ENCODE measurements at places on chromosomes 7 and 10.

DNA sequence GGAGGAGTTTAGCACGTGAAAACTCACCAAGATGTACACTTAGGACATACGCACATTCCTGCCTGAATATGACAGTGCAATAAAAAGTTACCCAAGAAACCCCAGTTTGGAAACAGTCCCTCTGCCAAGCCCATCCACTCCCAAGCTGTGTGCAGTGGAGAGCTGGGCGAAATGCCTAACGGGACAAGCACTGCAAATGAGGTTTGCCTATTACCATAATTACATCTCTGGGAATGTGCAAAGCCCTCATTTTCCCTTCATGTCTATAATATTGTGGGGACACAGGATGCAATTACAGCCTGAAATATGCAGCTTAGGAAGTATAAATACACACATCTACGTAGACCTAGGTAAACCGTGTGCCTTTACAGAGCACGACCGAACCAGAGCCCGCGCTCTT, 117.5 kb downstream of the PLXNA4 start:
- no peak for DNase-seq

GRCh38 chr10:43785252-43785651, 136.6 kb upstream of the ZNF32 start:
- DNase-seq = no peak

- DNase-seq = no peak
Observed at GRCh38 chr10:95798096-95798855, 42.3 kb downstream of the ENTPD1 start.

DNA sequence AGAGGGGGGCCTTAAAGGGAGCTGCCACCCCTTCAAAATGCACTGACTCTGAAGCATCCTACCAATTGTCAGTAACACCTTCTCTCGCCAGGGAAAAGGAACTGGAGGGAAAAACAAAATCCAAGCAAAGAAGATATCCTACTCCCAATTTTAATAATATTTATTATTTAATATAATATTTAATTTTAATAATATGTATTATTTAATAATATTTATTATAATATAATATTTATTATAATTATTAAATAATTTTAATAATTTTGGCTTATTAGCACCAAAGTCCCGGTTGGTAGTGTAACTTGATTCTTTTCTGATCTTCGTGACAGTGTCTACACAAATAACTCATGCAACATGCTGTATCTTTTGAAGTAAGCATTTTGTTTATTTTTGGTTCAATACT, 58.6 kb upstream of the AGBL3 start:
- no peak for DNase-seq

GRCh38 chr7:142108728-142109505, 2.6 kb upstream of the MGAM2 start:
- no peak for DNase-seq

GRCh38 chr10:85513436-85513835, 853.2 kb downstream of the GRID1 start:
- no peak for DNase-seq

DNA sequence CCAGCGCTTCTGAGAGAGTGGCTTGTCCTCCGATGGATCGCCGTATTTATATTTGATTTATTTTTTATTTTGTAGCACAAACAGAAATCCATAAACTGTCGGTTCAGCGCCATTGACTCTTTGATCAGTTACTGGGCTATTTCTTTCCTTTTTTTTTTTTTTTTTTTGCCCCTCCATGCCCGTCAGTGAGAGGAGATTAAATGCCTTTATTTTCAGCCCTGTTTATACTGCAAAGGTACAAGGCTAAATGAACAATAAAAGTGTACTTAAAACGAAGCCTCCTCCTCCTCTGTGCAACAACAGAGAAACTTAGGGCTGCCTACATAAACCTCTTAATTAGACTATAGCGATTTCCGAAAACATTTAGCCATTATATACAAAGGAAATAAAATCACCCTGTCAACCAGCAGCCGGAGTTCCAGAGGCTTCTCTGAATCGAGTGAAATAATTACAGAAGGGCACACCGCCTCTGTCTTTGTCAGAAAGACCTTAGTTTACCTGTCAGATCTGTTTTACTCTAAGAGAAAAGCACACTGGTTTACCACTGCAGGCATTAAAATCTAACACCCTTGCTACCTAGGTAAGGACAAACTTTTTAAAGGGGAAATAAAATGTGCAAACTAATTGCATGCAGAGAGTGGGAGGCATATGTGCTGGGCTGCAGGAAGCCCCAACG, 3.5 kb downstream of the EBF3 start:
- DNase-seq = no peak

DNA sequence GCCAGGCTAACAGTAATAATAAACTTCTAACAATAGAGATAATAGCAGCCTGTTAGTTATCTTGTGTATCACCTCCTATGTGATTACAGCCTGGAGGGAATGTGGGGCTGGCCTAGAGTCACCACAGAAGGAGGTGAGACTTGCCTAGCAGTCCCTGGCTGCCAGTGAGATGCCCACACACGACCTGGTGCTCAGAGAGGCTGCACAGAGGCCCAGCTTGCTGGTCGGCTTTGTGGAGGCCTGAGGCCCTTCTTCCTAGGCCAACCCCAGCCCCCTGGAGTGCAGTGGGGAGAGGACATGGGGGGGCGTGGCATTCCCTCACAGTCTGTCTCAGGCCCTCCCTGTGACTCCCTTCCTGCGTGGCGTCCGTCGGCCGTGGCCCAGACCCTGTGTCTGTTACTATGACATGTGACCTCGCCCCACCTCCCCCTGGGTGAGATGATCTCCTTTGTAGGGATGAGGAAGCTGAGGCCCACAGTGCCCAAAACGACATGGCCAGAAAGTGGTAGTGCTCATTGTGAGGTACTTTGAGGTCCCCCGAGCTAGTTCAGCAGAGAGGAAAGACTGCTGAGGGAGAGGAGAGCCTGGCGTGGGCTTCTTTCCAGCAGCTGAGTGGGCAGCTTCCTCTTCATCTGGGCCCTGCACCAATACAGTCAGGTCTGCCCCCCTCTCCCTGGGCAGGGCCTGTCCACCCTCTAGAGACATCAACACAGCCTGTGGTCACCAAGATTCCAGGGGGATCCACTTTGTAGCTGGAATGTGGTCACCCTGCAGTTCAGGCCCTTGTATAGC, 29.7 kb downstream of the UNC5B start:
- no peak for DNase-seq

DNA sequence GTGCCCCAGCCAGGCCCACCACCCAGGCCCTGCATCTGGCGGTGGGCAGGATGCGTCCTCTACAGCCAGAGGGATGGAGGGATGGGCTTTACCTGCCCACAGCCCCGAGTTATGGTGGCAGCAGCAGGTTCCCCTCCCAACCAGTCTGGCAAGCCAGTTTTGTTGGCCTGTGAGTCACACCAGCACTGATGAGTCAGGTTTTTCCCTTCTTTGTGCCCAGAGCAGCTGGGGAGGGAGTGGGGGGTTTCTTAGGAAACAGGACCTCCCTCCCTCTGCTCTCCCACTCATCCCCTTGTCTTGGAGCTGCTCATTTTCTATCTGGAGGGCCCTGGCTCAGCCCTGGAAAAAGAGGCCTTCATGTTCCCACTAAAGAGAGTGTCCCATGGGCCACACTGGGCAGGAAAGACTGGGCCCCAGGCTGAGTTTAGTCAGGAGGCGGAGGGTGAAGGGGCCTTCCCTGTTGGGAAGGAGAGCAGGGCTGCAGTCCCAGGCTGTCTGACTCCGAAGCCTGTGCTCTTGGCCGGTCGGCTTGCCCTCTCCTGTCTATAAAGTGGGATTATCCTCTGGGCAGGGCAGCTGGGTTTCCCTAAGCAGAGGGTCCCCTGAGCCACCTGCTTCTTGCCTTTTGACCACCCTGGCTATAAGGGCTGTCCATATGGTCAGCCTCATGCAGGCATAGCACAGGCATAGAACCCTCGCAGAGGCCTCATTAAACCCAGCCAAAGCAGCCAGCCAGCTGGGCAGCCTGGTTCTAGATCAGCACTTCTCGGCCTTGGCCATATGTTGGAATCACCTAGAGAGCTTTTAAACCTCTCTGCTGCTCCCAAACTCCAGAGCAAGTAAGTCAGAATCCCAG, 30.2 kb upstream of the ANKRD2 start:
- DNase-seq = peak; percentile 82

- no peak for DNase-seq
Observed at GRCh38 chr7:79455173-79455790, 1.8 kb upstream of the MAGI2 start.

GRCh38 chr10:95782318-95782717, 26.4 kb downstream of the ENTPD1 start:
- DNase-seq = no peak

GRCh38 chr7:91201442-91202113, 62.7 kb upstream of the FZD1 start:
- no peak for DNase-seq

DNA sequence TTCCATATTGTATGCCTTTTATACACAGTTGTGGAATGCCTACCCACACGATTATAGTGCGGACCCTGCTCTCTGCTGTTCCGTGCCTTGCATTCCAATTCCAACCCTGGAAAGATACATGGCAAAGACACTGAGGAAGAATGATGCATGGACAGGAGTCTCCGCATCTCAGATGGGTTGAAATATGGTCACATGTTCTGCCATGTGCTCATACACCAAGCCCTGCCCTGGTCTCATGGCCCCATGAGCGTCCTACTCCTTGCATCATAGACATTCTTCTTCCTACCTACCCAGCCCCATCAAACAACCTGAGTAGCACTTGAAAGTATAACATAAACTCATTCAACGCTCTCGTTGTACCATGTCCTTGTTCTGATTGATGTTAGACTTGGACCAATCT, 6.3 kb downstream of the SLC39A12 start:
- DNase-seq = no peak

DNA sequence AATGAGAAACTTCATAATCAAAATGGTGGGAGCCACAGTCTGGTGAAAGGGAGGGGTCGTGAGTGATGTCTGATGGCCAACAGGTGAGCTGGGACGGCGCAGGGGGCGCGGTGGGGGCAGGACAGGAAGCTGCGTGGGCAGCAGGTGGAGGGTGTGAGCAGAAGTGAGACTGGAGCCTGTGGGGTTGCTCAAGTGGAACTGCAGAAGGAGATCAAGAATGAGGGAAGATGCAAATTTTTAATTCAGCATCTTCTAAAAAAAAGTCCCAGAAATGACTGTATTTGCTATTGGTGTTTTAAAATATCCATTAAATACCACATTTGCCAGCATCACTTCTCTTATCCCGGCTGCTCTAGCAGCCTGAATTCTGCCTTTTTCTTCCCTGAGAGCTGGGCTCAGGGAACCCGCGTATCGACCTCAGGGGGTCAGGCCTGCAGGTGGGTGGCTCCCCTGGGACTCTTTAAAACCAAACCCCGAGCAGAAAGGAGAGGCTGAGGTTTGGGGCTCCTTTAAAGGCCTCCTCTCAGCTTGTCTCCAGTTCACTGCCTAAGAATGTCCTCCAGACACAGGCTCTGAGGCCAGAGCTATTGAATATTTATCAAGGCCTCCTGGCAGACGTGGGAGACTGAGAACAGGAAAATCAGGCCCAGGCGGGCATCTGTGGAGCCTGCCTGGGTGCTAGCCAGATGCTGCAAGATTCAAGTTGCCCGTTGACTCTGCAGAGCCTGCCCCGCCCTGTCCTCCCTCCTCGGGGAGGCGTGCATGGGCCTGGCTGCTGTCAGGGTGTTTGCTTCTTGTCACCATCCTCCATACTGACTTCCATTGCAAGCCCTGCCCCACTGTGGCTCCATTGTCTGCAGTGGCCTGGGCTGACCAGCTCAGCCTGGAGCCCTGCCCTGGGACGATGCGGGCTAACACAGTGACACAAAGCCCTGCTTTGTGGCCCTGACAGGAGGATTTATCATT, 53.9 kb downstream of the SYPL1 start:
- DNase-seq = no peak

DNA sequence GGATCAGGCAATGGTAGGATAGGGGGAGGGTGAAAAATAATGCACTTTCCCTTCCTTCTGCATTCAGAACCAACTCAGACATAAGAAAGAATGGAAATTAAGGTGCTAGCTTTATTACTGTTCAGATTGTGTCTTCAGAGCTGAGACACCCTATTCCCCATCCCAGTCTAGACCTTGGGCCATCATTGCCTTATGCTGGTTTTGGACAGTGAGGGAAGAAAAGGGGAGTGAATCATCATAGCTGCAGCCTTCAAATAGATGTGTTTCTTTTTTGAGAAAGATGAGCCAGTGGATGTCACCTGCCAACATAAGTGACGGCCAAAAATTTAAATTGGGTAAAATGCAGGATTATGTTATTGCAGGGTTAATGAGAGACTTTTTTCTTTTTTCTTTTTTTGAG, 27.0 kb upstream of the TOMM7 start:
- no peak for DNase-seq

- DNase-seq = no peak
Observed at GRCh38 chr10:86922553-86922961, 34.9 kb downstream of the MMRN2 start.

- DNase-seq = no peak
Observed at GRCh38 chr7:152869677-152870051, 110.1 kb downstream of the ACTR3B start.

GRCh38 chr10:99926925-99927720, 82.6 kb downstream of the DNMBP start:
- peak; percentile 51 for DNase-seq

DNA sequence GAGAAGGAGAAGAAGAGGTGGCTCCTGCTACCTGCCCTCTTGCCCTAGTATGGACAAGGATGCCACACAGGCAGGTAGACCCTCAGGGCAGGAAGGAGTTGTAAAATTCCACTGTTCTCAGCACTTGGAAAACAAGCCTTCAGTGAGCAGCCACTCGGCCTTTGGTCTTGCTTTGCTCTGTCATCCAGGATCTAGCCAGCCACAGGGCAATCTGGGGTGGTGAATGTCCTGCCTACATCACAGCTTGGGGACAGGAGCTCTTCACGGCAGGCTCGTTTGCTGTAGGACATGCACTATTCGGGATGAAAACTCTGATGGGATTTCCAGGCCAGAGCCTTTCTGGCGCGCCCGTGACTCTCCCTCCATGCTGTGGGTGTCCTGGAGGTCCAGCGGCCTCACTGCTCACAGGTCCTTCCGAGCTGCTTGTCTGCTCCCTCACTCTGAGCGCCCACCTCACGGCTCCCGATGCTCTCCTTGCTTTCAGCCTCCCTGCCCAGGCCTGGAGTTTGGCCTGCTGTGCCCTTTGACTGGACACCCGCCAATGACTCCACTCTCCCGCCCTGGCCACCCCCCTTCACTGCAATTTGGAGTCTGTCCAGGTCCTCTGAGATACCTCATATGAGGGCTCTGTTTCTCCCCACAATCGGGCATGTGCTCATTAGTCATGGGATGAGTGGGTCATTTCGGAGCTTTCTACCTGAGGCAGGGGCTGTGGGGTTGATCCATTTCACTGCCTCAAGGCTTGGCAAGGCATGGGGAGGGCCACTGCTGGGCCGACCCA, 227.2 kb upstream of the GRB10 start:
- DNase-seq = no peak

GRCh38 chr10:8534096-8534495, 479.6 kb downstream of the GATA3 start:
- DNase-seq = no peak

- DNase-seq = no peak
Observed at GRCh38 chr7:10973942-10974911, 555 bp downstream of the PHF14 start.

- no peak for DNase-seq
Observed at GRCh38 chr7:18361756-18362155, 133.8 kb upstream of the HDAC9 start.

DNA sequence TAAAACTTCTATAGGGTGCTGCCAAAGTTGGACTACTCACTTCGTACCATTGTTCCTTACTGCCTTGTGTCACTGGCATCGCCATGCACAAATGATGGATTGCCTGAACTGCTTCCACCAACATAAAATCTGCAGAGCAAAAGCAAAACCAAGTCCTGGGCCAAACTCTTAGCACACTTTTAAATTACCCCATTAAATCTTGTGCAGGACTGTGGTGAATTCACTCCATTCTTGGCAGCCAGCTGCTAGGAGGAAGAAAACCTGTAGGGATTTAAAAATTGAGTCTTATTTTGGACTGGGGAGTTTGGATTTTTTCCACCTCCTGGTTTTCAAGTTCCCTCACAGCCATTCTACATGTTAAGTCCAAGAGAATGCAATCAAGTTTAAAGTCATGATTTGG, 646.9 kb downstream of the SORCS3 start:
- DNase-seq = no peak
